ENCODE measurements at places on chromosomes 6 and 20.

GRCh38 chr20:58431134-58431533, 42.1 kb downstream of the VAPB start:
- H3K27ac ChIP-seq = no peak overlapping the region
- no peak overlapping the region for H3K4me3 ChIP-seq
- DNase-seq = no peak
- no peaks in the 10 kb centered on the region for H3K36me3 ChIP-seq
- H3K4me1 ChIP-seq = no peaks in the 10 kb centered on the region

GRCh38 chr20:41052742-41053419, 24.3 kb downstream of the TOP1 start:
- H3K36me3 ChIP-seq = no peaks in the 10 kb centered on the region
- DNase-seq = no peak
- no peaks in the 10 kb centered on the region for H3K27me3 ChIP-seq
- no peak overlapping the region for H3K4me3 ChIP-seq
- peaks cover 100% of the 10 kb centered on the region for H3K4me1 ChIP-seq
- H3K27ac ChIP-seq = no peak overlapping the region

GRCh38 chr6:166008441-166009369, 158.9 kb downstream of the TBXT start:
- DNase-seq = no peak
- H3K4me3 ChIP-seq = no peak overlapping the region
- peaks cover 28% of the 10 kb centered on the region for H3K27me3 ChIP-seq
- H3K36me3 ChIP-seq = no peaks in the 10 kb centered on the region
- H3K27ac ChIP-seq = no peak overlapping the region

- no peak overlapping the region for H3K27ac ChIP-seq
- H3K27me3 ChIP-seq = no peaks in the 10 kb centered on the region
- no peaks in the 10 kb centered on the region for H3K36me3 ChIP-seq
- H3K4me1 ChIP-seq = no peaks in the 10 kb centered on the region
- H3K4me3 ChIP-seq = no peak overlapping the region
Measured at GRCh38 chr6:124055963-124056362, 252.3 kb downstream of the NKAIN2 start.

GRCh38 chr6:149075616-149076354, 241.7 kb upstream of the TAB2 start:
- no peaks in the 10 kb centered on the region for H3K4me1 ChIP-seq
- DNase-seq = no peak
- no peaks in the 10 kb centered on the region for H3K36me3 ChIP-seq
- H3K27me3 ChIP-seq = no peaks in the 10 kb centered on the region
- H3K27ac ChIP-seq = no peak overlapping the region
- H3K4me3 ChIP-seq = no peak overlapping the region
